Midbrain (tissue), 1 donor: ENCODE measurements at places on chromosomes 2 and 18.

- DNase-seq: no peak
Observed at GRCh38 chr2:71503837-71504236, 50.5 kb downstream of the DYSF start.

DNA sequence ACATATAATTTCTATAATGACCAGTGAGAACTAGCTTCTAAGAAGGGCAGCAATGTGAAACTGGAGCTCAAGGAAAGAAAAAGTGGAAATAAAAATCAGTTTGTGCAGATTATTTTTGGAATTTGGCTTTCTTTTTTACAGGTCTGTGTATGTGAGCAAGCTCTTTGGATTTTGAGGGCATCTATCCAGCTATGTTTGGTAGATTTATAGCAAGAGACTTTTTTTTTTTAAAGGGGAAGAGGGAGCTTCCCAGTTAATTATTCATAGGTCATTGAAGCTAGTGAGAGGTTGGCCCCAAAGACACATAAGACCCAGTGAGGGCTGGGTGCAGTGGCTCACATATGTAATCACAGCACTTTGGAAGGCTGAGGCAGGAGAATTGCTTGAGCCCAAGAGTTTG, 24.0 kb upstream of the COLEC12 start:
- no peak for DNase-seq

- no peak for DNase-seq
Observed at GRCh38 chr18:36188916-36189315, 1.6 kb downstream of the MOCOS start.

DNA sequence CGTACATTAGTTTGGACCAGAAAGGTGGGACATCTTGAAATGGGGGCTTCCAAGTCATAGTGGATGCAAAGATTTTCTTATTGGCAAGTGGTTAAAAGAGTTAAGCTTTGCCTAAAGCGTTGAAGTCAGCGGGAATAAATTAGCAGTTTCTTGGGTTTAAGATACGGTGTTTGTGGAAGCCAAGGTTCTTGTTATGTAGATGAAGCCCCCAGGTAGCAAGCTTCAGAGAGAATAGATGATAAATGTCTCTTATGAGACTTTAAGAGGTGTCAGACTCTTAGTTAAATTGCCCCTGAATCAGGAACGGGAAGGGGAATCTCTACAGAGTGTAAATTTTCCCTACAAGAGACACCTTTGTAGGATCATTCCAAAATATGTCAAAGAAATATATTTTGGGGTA, 10.9 kb upstream of the GLS start:
- no peak for DNase-seq

DNA sequence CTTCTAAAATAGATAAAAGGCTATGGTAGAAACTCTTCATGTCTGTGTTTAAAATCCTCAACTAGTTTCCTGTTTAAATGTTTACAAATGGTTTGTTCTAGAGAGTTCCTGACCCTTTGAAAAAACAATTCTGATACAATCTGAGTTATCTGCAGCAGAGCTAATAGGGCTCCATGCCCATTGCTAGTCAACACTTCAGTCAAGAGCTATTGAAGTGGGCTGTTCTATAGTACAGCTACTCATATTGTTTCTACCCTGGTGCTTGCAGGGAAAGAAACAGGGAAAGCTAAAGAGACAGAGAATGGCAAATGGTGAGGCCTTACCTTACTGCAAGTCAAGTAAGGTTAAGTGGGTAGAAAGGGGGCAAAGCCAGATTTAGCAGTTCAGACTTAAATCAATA, 112.3 kb upstream of the CAVIN2 start:
- no peak for DNase-seq

DNA sequence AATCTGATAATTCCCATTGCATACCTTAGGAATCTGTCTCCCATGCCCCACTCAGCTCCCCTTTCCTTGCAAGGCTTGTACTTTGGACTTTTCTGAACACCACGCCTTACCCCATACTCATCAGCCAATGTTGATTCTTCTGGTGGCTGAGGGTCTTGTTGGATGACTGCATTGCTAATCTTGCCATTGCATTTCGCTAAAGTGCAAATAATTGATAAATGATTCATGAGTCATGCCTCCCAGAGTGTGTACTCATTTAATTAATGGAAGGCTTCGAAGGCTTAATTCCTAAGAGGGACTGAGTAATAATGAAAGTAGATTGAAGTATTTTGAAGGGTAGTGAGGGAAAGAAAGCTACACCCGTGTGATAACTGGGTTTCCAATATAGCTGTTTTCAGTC, 28.0 kb upstream of the PPP1R1C start:
- no peak for DNase-seq

DNA sequence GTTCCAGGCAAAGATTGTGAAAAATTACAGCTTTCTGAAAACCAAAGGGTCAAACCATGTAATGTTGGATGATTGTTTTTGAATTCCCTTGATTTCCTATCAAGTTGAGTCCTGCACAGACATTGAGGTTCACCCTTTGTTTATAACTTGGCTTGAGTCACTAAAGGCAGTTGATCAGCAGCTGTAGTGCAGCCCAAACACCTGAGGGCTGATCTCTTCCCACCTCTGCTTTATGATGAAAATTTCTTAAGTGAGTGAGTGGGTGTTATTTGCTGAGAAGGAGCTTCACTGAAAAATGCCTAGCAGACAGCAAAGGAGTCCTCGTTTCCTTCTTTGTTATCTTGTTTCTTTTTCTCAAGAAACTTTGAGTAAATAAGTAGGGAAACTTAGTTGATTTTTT, 31.9 kb upstream of the BMPR2 start:
- DNase-seq: no peak

- DNase-seq: no peak
Observed at GRCh38 chr2:239222312-239222660, 178.5 kb downstream of the HDAC4 start.

DNA sequence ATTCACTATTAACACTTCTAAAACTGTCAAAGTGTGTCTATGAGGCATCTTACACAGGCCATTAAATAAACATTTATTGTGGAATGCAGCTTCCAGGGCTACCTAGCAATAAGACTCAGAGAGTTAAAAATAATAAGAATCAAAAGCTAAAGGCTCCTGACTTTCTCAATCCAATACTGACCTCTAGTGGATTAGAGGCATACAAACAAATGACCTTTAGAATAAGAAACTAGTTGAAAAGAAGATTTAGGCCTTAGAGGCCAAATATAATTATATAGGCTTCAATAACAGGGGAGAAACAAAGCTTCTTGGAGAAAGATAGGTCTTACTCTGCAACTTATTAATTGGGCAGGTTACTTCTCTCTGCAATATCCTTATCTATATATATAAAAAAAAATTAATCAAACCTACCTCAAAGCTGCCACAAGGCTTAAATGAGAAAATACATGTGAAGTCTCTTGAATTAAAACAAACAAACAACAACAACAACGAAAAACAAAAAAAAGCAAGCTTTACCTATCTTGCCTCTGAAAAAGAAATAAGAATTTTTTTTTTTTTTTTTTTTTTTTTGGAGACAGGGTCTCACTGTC, 246.1 kb downstream of the EXOC6B start:
- DNase-seq: peak; percentile 58

DNA sequence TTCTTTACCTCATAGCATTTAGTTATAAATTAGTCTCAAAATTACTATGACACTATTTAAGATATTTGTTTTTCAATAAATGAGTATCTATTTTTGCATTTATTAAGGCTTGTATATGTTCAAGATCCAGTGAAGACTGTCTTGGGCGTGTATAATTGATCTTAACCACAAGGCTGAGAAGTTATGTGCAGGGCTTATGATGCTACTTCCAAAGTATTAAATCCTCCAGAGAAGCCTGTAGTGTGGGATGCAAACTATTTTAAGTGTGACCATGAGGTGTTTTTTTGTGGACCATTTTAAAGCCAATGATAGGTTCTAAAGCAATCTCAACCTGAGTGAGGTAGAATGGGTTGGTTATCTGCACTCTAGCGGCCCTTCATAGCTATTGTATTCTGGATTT, 219.9 kb downstream of the ZNF407 start:
- no peak for DNase-seq

- no peak for DNase-seq
Observed at GRCh38 chr2:14626873-14627272, 5.6 kb upstream of the LRATD1 start.

GRCh38 chr2:14480906-14481305, 151.6 kb upstream of the LRATD1 start:
- no peak for DNase-seq

DNA sequence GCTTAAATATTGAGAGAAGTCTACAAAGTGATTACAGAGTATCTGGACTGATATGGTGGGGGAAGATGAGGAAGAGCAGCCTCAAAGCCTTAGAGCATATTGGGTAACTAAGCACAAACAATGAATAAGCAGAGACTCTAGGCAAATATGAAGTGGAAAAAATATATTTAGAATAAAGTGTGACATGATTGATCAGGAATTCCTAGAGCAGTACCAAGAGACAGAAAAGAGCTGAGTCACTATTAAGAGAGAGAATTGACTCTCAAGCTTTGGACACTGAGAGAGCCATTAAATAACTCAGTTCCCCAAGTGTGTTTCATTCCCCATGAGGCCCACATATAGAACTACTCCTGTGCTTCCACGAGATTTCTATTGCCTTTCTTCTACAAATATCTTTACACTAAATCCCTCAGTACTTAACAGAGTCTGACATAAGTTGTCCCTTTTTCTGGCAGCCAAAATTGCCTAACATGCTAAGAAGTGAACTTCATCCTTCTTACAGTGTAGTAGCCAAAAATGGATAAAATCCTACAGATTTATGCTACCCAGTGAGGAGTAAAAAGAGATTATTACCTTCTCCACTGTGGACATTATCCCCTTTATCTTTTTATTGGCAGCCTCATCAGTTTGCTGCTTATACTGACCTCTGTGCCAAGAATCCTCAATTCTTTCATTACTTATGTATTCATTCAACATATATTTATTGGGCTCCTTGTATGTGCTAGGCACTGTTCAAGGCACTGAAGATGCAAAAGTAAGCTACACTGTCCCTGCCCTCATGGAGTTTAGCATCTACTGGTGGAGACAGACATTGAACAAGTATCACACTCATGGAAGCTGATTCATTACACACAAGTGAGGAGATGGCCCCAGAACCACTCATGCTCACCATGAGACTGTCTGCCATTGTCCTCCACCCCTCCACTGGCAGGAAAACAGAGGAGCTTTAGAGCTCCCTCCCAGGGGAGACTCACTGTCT, 45.4 kb downstream of the SLC40A1 start:
- DNase-seq: no peak

- no peak for DNase-seq
Observed at GRCh38 chr2:128549094-128549493, 230.4 kb upstream of the HS6ST1 start.

DNA sequence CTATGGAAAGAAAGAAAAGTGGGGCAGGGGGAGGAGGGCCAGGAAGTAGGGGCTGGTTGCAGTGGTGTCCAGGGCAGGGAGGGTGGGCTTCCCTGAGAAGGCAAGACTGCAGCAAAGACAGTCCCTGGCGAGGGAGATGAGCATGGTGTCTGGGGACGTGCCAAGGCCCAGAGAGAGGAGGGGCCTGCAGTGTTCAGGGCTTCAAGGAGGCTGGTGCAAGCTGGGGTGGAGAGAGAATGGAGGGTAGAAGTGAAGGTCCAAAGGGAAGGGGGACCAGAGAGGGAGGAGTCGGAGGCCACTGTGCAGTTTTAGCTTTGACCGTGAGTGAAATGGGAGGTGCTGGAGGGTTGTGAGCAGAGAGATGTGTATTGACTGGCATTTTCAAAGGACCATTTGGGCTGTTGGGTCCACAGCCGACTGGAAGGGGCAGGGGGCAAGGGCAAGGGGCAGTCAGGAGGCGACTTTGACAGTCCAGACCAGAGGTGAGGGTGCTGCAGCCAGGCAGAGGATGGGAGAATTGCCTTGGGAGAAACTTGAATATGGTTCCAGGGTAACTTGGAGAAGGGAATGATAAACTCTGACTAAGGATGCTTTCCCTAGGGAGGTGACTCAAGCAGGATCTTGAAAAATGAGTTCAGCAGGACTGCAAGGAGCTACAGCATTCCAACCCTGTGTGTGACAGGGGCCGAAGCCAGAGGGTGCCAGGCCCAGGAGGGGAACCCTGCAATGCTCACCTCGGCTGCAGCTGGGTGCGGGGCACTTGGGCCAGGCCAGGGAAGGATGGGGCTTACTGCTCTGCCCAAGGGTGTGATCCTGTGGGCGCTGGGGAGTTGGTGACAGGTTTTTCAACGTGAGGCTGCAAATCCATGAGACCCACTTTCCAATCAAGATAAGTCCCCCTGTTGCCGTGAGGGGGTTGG, 177.1 kb upstream of the HAAO start:
- no peak for DNase-seq

- no peak for DNase-seq
Observed at GRCh38 chr18:3912705-3913104, 462.7 kb downstream of the TGIF1 start.

DNA sequence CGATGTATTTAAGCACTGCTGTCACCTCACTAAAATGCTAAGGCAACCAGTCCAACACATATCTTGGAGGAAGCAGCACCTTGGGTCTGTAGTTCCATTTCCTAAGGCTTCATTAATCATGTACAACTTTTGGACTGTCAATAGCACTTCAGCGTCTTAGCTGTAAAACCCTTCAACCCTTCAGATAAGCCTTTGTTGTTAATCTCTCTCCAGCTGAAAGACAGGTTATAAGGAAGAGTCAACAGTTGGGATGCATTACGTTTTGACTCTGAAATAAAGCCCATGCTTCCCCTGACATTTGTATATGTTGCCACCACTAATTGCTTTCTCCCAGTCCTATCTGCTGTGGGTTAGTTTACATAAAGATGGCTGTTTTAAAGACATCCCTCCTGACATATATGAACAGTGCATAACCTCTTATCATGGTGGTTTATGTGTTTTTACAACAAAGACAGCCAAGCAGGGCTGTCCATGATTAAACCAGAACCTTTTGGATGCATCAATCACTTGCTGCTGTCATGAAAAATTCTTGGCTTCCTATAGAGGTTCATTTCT, 81.5 kb downstream of the EPHA4 start:
- no peak for DNase-seq

GRCh38 chr2:118386641-118387302, 298.5 kb downstream of the INSIG2 start:
- no peak for DNase-seq

GRCh38 chr2:185128996-185129395, 530.7 kb downstream of the ZNF804A start:
- DNase-seq: no peak

DNA sequence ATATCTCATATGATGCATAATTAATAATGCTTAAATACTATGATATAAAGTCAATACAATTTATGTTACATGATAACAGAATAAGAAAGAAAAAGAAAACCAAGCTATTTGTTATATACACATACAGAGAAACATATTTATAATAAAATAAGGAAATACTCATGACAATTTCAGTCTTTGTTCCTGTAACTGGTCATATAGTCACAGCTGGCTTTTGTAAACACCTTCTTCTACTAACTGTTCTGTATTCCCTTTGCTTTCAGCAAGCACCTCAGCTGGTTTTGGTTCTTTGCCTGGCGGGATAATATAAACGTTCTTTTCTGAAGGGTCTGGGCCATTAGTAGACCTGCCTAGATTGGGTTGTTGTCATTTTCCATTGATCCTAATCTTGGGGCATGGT, 158.5 kb downstream of the COPS8 start:
- DNase-seq: no peak

- DNase-seq: peak; percentile 43
Observed at GRCh38 chr2:134426721-134427120, 172.8 kb downstream of the MGAT5 start.
